ENCODE measurements at places on chromosomes 16 and 17.

GRCh38 chr17:46176975-46177374 lies 16.3 kb downstream of the KANSL1 start:
- no peak for DNase-seq

GRCh38 chr16:6229186-6229585 lies 1103.5 kb upstream of the RBFOX1 start:
- DNase-seq = no peak

DNA sequence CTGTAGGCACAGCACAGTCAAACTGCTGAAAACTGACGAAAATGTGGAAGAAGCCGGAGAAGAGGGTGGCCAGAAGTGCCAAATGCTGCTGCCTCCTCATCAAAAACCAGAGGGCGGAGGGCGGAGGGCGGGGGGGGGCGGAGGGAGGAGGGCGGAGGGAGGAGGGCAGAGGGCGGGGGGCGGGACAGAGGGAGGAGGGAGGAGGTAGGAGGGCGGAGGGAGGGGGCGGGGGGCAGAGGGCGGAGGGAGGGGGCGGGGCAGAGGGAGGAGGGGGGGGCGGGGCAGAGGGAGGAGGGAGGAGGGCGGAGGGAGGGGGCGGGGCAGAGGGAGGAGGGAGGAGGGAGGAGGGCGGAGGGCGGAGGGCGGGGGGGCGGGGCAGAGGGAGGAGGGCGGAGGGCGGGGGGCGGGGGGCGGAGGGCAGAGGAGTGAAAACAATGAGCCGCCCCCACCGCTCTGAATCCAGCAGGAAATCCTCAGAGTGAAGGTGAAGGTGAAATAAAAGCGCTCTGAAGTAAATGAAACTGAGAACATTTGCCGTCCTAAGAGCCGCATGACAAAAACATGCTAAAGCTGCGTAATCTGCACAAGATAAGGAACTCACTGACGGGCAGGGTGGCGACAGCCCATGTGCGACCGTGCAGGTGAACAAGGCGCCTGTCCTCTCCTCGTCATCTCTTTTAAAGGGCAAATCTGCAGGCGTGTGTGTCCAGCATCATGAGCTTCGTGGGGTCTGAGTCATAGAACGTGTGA lies 22.6 kb upstream of the CBFA2T3 start:
- DNase-seq = no peak

DNA sequence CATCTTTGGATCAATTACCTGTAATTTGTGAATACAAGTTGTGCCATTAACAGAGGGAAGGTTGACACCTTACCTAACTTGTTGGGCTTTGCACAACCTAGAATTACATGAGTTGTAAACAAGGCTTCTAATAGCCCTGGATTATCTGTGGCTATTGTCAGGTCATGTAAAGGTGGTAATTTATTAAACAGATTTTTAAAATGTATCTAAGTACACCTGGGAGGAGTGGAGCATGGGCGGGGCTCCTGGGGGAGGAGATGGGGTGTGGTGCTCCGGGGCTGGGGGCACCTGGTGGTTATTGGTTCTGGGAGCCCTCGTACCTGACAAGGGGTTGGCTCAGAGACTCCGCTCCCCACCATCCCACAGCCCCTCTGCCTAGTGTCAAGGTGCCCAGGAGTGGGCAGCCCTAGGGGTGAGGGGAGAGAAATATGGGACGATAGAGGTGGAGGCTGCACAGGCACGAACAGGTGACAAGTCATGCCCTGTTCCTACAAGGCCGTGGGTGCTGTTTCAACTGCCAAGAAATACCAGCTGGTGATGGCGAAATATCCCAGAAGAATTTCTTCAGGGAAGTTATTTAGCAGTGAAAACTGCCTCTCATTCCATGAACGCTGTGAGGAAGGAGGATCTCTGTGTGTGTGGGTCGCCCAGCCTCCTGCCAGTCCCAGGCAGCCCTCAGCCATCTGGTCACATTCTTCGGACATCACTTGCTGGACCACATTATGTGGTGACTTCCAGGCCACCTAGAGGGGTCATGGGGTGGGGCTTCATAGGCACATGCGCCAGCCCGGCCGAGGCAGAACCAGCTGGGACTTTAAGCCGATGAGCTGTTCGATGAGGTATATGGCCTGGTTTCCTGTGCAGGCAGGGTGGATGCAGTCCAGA lies 55.5 kb upstream of the IRX3 start:
- DNase-seq = no peak

- no peak for DNase-seq
These were observed 96.7 kb downstream of the SEC14L1 start for GRCh38 chr17:77237232-77238008.

DNA sequence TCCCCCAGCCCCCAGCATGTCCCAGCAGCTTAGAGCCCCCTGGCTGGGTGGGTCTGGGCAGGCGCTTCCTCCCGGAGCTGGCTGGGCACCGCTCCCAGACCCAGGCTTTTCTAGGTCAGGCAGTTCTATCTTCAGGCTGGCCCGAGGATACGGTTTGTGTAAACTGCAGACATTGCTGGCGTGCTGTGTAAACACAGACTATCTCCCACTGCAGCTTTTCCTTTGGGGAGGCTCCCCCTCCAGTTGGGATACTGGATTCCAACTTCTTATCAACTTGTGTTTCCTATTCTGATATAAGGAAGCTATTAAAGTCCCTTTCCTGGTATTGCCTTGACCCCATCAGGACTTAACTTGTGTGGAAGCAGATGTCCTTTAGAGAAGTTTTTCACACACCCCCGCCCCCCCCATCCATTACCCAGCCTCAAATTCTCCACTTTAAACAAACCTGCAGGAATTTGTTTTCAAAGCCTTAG lies 18.3 kb upstream of the GNA13 start:
- DNase-seq = no peak

DNA sequence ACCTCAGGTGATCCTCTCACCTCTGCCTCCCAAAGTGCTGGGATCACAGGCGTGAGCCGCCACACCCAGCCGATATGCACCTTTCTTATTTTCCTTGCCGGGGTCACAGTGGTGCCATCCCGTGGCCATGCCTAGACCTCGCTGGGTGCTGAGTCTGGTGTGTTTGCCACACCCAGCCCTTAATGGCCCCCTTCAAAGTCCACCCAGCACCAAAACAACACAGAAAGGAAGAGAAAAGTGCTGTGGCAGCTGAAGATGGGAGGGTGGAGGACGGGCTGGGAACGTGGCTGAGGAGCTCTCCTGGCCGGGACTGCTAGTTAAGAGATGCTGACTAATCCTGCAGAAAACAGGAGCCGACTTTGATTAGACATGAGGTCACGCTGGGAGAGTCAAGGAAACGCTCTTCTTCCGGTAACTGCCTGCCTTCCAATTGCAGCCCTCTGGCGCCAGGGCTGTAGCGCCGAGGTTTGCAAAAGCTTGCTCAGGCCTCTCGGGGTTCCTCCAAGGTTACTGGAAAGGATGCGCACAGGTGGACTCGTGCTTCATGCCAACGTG lies 10.9 kb downstream of the SLC43A2 start:
- no peak for DNase-seq

DNA sequence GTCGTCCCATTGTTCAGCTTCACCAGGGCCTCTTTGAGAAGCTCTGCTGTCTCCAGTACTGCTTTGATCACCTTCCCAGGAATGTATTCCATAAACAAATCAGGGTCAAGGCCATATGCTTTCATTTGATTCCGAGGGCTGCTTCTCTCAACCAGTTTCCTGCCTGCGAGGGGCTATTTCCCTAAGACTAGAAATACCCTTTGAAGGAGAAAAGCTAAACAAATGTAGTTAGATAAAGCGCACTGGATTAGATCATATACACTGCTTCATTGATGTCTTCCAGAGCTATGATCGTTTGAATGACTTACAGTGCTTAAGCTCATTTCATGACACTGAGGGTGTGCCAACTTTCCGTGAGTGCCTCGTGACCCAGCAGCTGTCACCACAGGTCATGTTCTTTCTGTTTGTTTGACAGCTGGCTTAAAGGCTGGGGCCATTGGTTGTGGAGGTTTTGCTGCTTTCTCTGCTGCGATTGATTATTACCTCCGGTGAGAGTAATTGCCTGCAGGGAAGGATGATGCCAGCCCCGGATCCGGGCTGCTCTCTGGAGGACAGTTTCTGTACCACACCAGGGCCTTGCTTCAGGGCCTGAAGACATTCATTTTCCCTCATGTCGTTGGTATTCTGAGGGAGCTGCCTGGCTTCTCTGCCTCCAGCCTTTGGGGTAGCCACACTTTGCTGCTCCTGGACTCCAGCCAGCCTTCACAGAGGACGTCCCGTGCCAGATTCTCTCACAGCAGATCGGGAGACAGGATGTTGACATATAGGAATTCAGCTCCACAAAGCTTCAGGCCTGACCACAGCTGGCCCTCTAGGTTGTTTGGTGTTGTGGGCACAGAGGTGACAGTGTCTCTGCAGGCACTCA lies 3.9 kb downstream of the TIMM22 start:
- DNase-seq = no peak

DNA sequence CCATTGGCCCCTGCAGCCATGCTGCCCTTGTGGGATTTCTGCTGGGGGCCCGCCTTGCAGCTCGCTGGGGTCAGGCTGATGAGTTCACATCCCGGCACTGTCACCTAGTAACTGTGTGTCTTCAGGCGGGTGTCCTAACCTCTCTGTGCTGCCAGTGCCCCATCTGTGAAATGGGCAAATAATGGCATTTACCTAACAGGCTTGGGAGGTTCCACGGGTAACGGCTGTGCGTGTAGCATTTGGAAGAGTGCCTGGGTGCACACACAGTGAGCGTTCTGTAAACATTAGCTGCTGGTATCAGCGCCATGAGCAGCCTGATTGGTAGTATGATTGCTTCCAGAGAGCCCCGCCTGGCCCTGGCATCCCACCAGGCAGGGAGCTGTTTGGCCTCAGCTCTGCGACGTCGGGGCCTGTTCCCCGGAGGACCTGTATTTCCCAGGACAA lies 167.3 kb upstream of the GSE1 start:
- no peak for DNase-seq

- DNase-seq = no peak
These were observed 55.0 kb upstream of the CLEC19A start for GRCh38 chr16:19230575-19230974.

- DNase-seq = no peak
These were observed 18.7 kb downstream of the CCDC102A start for GRCh38 chr16:57517397-57518367.

GRCh38 chr17:43816336-43817320 lies 16.3 kb downstream of the MPP3 start:
- DNase-seq = no peak

- DNase-seq = no peak
These were observed 153.3 kb downstream of the CDH11 start for GRCh38 chr16:64968539-64968938.

GRCh38 chr16:47700857-47701587 lies 239.9 kb downstream of the PHKB start:
- no peak for DNase-seq

- peak; percentile 49 for DNase-seq
These were observed 19.7 kb downstream of the RBL2 start for GRCh38 chr16:53453928-53454327.

GRCh38 chr17:13510062-13510461 lies 91.7 kb downstream of the HS3ST3A1 start:
- no peak for DNase-seq

DNA sequence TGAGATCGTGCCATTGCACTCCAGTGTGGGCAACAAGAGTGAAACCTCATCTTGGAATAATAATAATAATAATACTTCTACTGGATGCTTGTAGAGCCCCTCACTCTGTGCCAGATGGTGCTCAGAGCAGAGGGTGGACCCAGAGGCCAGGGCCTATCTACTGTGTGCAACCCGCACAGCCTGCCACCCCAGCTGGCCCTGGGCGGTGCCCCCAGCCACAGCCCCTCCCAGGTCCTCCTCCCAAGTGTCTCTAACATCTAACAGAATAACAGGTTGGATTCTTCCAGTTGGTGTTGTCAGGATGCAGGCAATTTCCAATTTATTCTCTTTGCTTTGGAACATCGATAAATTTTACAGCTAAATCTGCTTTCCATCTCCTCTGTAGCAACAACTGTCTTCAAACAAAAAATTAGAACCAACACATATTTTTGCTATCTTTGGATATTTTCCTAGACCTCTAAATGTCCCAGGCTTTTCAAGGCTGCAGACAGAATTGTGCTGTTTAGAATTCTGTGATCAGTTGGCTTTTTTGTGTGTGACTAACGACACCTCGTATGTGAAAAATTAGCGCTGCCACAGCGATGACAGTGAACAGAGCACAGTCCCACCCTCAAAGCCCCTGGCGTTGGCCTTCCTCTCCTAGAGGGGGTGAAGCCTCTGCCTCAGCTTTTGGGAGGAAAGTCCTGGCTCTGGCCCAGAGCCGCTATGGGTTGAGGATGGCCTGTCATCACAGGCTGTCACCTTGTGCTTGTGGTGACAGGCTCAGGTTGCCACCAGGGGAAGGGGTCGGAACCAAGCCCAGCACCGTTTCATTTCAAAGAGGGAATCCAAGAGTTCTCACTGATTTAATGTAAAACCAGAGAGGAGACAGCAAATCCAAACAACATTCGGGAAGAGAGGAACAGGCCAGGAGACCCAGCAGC lies 7.6 kb upstream of the EVPL start:
- no peak for DNase-seq

DNA sequence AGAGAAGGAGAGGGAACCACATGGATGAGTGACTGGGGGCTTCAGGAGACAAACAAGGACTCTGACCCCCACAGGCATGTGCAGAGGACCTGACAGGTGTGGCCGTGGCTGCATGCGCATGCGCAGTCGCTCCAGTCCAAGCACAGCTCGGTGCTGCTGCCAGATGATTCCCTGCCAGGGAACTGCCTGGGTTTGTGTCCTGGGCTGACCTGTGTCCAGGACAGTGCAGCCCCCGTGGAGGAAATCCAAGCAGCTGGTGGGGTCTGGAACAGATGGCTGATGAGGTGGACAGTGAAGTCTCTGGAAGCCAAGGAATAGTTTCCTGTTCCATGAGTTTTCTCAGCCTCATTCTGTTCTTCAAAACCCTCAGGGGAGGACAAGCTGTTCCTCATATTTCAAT lies 27.3 kb downstream of the LASP1 start:
- DNase-seq = no peak

- no peak for DNase-seq
These were observed 35.7 kb downstream of the PIEZO1 start for GRCh38 chr16:88749358-88749757.

GRCh38 chr17:69485901-69486643 lies 71.6 kb downstream of the MAP2K6 start:
- no peak for DNase-seq

GRCh38 chr17:11948789-11949188 lies 48.5 kb downstream of the ZNF18 start:
- DNase-seq = no peak

DNA sequence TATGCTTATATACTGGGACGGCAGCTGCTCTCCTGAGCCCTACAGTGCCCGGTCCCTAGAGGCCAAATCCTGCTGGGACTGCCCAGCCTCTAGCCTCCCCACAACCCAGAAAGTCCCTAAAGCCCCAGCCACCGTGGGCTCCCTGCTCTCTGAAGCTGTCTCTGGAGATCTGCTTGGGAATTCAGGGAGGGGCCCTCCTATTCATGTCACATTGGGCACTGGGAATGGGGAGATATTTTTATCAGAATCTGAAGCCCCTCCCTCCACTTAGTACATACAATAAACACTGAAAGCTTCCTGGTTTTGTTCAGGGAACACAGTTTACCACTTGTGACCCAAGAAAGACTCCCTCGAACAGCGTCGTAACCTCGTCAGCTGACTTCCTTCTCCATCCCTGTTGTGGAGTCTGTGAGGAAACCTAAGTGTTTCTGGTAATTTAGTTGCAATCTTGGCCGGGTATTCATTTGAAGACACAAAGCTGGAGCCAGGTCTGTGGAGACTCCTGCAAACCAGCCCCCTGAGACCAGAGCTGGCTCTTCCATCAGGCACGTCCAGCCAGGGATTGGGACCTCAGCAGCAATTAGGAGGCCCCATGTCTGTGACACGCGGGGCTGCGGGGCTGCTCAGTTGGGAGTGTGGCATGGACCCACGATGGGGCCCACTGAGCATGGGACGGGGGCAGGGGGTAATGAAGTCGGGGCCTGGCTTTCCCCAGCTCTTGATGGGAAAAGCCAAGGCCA lies 38.5 kb downstream of the PGS1 start:
- no peak for DNase-seq

Data from CD8-positive, alpha-beta memory T cell (primary cell).